Astrocyte (in vitro differentiated cells and primary cell): ENCODE measurements at places on chromosomes 11 and 22. TPM values are rescaled to one million over a fixed set of nuclear protein-coding genes. Genes with fewer than 3 reads are reported as not detected.
A peak's percentile ranks its signal among the peaks of the same experiment; 100 is the strongest.

Gene FOLR2
- not detected in 2 replicates for total RNA-seq

Gene VSIG10L2
- not detected in 2 replicates for total RNA-seq

Gene GVQW3
- total RNA-seq, result 2.0 TPM in 2 replicates

Gene DBX1
- total RNA-seq, result not detected in 2 replicates

DNA sequence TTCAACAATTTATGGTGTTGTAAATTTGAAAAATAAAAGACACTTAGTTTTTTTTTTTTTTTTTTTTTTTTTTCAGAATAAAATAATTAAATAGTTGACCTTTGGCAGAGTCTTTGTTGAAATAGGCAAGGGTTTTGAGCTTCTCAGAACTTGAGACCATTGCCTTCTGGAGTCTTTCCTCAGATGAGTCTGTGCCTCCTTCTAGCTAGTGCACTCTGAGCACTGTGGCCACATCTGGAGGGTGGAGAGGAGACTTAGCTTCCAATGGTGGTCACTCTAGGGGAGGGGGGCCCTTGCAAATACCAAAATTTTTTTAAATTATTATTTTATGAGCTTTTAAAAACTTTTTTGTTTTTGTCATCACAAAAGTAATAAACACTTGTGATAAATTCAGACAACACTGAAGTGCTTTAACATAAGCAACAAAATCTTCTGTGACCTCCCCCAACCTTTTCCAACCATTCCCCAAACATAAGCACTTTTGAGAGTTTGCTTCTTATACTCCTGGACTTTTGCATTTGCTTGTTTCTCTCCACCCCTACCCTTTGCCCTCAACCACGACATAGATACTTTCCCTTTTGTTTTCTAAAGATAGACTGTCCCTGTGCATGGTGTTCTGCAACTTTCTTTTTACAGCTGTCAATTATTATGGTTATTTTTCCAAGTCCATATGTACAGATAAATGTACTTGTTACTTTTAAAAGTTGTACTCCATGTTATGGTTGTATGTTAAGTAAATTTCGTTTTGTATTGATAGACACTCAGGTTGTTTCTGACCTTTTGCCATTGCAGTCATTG is 41.1 kb downstream of the BMAL1 start:
- peaks cover 6% of the 10 kb centered on the region for H3K4me1 ChIP-seq
- no peak for DNase-seq
- no peaks in the 10 kb centered on the region for H3K36me3 ChIP-seq
- no peak overlapping the region for H3K4me3 ChIP-seq

DNA sequence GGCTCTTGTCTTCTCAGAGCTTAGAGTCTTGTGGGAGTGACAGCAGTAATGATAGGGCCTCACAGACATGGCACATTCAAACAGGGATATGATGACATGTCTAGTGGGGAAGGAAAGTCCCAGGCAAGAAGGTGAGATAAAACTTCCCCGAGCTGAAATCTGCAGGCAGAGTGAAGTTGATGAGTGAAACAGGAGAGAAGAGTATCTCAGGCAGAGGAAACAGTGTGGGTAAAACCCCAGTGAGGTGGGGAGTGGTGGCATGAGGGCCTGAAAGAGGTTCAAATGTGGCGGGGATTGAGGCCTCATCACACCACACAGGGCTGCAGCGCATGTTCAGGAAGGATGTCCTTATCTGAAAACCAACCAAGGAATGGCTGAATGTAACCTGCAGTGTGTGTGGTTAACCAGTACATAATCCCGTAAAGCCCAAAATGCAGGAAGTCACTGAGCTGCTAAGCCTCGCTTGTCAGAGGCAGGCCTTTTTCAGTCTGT is 153.8 kb upstream of the E2F8 start:
- no peaks in the 10 kb centered on the region for H3K4me1 ChIP-seq
- H3K27me3 ChIP-seq, result peaks cover 9% of the 10 kb centered on the region
- no peak overlapping the region for H3K27ac ChIP-seq
- no peak for DNase-seq
- H3K4me3 ChIP-seq, result no peak overlapping the region

- H3K4me3 ChIP-seq, result no peak overlapping the region
- H3K27me3 ChIP-seq, result no peaks in the 10 kb centered on the region
- H3K4me1 ChIP-seq, result no peaks in the 10 kb centered on the region
- no peak for DNase-seq
- H3K36me3 ChIP-seq, result no peaks in the 10 kb centered on the region
- no peak overlapping the region for H3K27ac ChIP-seq
Observed at GRCh38 chr11:74390697-74391096, 7.5 kb downstream of the PGM2L1 start.

DNA sequence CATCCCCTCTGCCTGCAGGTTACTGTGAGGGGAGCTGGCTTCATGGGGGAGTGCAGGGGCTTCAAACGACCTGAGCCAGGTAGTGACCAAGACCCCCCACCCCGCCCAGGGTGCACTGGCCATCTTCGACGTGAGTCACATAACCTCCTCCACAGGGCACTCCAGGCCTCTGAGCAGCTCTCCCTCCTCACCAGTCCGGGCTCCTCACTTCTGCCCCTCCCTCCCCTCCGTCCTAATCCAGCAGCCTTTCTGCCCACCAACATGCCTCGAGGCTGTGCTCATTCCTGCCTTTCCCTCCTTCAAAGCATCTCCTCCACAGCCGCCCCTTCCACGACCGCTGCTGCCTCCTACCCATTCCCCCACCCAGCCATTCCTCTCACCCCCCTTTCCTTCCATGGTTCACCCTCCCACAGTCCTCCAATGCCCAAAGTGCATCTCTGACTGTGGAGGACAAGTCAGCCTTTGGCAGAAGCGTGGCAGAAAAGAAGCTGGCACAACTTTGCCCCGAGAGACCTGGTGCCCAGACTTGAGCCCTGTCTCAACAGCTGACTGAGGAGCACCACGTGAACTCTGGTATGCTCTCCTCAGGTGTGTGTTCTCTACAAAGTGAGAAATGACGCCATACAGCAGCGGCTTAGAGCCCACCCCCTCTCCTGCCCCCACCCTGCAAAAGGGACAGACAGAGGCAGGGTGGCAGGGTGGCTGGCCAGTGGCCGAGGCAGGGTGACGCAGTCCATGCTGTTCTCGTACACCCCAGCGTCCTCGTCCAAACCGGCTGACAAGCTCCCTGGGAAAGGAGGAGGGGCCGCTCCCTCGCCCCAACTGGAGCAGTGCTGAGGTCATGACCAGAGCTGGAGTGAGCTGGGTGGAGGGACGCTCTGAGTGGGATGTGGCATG is 30.4 kb downstream of the OPCML start:
- H3K36me3 ChIP-seq, result no peaks in the 10 kb centered on the region
- no peaks in the 10 kb centered on the region for H3K27me3 ChIP-seq
- H3K27ac ChIP-seq, result no peak overlapping the region
- no peak for DNase-seq

GRCh38 chr11:123183391-123184099 is 11.5 kb downstream of the CLMP start:
- H3K36me3 ChIP-seq, result no peaks in the 10 kb centered on the region
- H3K4me3 ChIP-seq, result no peak overlapping the region
- H3K27me3 ChIP-seq, result no peaks in the 10 kb centered on the region
- DNase-seq, result peak; percentile 29
- H3K27ac ChIP-seq, result no peak overlapping the region

DNA sequence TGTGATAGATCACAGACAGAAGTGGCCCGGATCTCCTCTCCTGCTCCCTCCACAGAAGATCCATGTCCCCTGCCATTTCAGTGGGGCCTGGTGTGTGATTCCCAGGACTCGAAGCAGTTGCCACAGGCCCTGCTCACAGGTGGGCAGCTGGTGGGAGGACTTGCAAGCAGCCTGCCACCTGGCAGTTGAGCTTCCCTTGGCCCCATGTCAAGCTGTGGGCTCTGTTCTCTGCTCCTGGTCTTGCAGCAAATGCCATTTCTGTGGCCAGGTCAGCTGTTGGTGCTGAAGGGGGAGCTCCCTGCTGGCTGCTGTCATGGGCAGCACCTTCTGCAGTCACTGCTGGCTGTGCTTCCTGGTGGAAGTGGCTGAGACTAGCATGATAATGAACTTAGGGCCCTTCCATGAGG is 59.1 kb upstream of the SLC22A12 start:
- no peak overlapping the region for H3K27ac ChIP-seq
- H3K36me3 ChIP-seq, result no peaks in the 10 kb centered on the region
- H3K27me3 ChIP-seq, result peaks cover 33% of the 10 kb centered on the region
- H3K4me3 ChIP-seq, result no peak overlapping the region
- H3K4me1 ChIP-seq, result peaks cover 3% of the 10 kb centered on the region

DNA sequence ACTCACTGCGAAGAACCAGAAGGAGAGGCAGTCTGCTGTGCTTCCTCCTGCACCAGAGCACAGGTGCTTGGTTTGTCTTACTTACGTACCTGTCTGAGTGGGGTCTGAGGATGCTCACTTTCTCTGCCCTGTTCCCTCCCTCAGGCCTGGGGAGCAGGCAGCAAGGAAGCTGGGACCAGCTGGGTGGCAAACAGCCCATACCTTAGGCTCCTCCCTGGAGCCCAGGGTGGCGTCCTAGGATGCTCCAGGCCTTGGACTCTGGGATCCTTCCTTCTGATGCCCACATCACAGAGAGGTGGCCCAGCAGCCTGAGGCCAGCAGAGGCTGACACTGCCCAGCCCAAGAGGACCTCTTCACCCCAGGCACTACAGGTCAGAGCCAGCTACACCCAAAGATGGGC is 593.2 kb downstream of the BRD1 start:
- no peaks in the 10 kb centered on the region for H3K4me1 ChIP-seq
- H3K36me3 ChIP-seq, result no peaks in the 10 kb centered on the region
- DNase-seq, result no peak
- H3K27me3 ChIP-seq, result no peaks in the 10 kb centered on the region
- no peak overlapping the region for H3K27ac ChIP-seq

- H3K27me3 ChIP-seq, result no peaks in the 10 kb centered on the region
- peaks cover 14% of the 10 kb centered on the region for H3K4me1 ChIP-seq
- H3K27ac ChIP-seq, result no peak overlapping the region
Observed at GRCh38 chr11:121241343-121242211, 51.0 kb upstream of the SC5D start.

DNA sequence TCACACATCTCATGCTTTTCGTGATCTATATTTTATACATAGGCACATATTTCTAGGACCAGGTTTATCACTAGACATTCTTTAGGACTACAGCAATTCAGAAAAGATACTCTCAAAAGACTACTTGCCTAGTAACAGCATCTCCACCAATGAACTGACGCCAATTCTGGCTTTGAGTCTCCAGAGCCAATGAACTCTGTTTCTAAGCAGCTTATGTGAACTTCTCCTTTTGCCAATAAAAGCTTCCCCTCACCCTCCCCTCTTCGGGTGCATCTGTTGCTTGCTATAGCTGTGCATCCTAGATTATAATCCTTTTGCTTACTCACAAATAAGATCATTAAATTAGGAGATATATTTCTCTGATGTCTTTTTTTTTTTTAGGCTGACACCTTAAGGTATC is 11.4 kb upstream of the ANKK1 start:
- peaks cover 13% of the 10 kb centered on the region for H3K4me1 ChIP-seq
- H3K27me3 ChIP-seq, result no peaks in the 10 kb centered on the region
- no peak overlapping the region for H3K27ac ChIP-seq
- DNase-seq, result peak; percentile 10

DNA sequence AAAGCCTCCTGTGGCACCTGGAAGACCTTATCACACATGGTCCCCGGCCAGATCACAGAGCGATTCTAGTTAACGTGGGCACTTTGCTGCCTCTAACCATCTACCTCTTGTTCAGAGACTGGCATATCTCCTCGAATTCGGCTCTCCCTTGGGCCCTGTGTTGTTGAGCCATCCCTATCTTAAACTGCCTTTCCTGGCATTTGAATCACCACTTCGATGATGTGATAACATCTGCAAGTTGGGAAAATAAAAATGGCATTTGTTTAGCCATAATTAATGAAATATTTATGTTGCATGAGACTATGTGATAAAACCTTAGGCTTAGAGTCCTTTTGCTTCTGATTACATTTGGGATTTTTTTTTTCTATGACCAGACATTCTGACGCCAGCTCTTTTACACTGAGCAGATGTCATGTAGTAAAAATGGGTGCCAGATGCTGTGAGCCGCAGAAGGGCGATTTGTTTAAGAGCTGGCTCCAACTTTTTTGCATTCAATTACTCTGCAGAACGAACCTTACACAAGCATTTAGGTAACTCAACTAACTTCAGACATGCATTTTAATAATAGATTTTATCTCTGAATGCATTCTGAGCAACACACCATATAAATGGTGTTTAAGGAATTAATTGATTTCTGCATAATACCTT is 58.5 kb upstream of the PARVA start:
- H3K36me3 ChIP-seq, result peaks cover 26% of the 10 kb centered on the region
- peak; percentile 79 for DNase-seq
- H3K27ac ChIP-seq, result no peak overlapping the region
- no peak overlapping the region for H3K4me3 ChIP-seq
- no peaks in the 10 kb centered on the region for H3K27me3 ChIP-seq
- H3K4me1 ChIP-seq, result no peaks in the 10 kb centered on the region

DNA sequence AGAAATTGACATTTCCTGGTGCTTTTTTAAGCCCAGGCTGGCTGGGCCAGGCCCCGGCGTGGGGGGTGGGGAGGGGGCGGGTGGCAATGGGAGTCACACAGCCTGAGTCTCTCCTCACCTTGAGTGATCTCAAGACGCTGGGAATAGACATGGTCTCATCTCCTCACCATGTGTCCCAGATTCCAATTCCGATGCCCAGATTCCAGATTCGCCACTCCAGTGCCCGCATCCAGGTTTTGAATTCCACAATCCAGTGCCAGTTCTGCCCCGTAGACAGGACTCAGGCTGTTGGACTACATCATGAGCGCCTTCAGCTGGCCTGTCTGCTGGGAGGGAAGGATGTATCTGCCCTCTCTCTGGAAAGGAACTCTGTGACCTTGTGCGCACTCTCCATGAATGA is 19.1 kb downstream of the KCNC1 start:
- no peaks in the 10 kb centered on the region for H3K36me3 ChIP-seq
- peaks cover 10% of the 10 kb centered on the region for H3K27me3 ChIP-seq
- no peak overlapping the region for H3K4me3 ChIP-seq
- H3K27ac ChIP-seq, result no peak overlapping the region
- DNase-seq, result no peak
- H3K4me1 ChIP-seq, result no peaks in the 10 kb centered on the region
